ENCODE measurements at places on chromosomes 3 and 15.

- no peak overlapping the region for H3K4me3 ChIP-seq
- no peaks in the 10 kb centered on the region for H3K27me3 ChIP-seq
- DNase-seq: no peak
- no peak overlapping the region for H3K27ac ChIP-seq
Observed at GRCh38 chr3:122496508-122496907, 18.2 kb downstream of the KPNA1 start.

GRCh38 chr3:75768303-75769017 lies 16.9 kb downstream of the ZNF717 start:
- H3K27me3 ChIP-seq: no peaks in the 10 kb centered on the region
- H3K4me3 ChIP-seq: no peak overlapping the region
- no peak overlapping the region for H3K27ac ChIP-seq
- H3K4me1 ChIP-seq: no peaks in the 10 kb centered on the region
- H3K36me3 ChIP-seq: no peaks in the 10 kb centered on the region

DNA sequence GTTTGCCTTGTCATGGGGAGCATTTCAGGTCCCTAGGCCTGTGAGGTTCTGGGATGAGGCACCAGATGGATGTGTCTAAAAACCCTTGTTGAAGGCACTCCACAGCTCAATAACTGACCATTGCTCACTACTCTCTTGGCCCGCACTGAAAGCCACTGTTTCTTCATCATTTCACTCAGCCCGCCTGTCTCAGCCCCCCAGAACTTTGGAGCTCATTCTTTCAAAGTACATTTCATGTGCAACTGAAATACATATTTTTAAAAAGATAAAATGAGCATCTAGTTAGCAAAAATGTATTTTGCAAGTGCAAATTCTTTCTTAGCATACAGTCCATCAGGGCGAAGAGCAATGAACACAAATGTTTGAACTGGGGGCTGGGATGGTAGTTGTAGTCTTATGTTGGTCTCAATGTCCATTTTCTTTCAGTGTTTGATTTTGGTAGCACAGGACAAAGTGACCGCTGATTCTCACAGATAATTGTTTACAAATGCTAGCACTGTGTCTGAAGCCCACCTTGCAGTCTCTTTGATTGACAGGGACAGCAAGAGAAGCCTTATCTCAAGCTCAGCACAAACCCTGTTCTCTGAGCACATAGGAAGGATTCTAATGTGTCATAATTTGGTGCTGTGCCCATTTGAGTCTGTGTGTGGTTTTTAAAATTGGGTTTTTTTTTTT lies 19.6 kb downstream of the HEMK1 start:
- no peak overlapping the region for H3K4me3 ChIP-seq
- no peaks in the 10 kb centered on the region for H3K36me3 ChIP-seq
- H3K27ac ChIP-seq: no peak overlapping the region
- no peaks in the 10 kb centered on the region for H3K27me3 ChIP-seq
- H3K4me1 ChIP-seq: no peaks in the 10 kb centered on the region

DNA sequence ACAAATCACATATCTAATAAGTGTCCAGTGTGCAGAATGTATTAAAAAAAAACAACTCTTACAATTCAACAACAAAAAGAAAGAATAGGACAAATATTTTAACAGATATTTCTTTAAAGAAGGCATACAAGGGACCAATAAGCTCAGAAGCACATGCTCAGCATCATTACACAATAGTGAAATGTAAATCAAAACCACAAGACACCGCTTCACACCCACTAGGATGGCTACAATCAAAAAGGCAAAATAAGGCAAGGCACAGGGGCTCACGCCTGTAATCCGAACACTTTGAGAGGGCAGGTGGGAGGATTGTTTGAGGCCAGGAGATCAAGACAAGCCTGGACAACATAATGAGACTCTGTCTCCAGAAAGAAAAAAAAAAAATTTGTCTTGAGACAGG lies 255.6 kb downstream of the MAGI1 start:
- H3K4me3 ChIP-seq: no peak overlapping the region
- no peak for DNase-seq
- H3K36me3 ChIP-seq: no peaks in the 10 kb centered on the region
- H3K27me3 ChIP-seq: no peaks in the 10 kb centered on the region
- no peak overlapping the region for H3K27ac ChIP-seq

- H3K36me3 ChIP-seq: no peaks in the 10 kb centered on the region
- H3K4me1 ChIP-seq: no peaks in the 10 kb centered on the region
- no peak for DNase-seq
Observed at GRCh38 chr15:89113296-89114024, 25.2 kb downstream of the ABHD2 start.
